GM06990 (cell line): ENCODE measurements at places on chromosomes 2 and 18.

- no peak for DNase-seq
Measured at GRCh38 chr2:60453301-60453700, 100.2 kb downstream of the BCL11A start.

DNA sequence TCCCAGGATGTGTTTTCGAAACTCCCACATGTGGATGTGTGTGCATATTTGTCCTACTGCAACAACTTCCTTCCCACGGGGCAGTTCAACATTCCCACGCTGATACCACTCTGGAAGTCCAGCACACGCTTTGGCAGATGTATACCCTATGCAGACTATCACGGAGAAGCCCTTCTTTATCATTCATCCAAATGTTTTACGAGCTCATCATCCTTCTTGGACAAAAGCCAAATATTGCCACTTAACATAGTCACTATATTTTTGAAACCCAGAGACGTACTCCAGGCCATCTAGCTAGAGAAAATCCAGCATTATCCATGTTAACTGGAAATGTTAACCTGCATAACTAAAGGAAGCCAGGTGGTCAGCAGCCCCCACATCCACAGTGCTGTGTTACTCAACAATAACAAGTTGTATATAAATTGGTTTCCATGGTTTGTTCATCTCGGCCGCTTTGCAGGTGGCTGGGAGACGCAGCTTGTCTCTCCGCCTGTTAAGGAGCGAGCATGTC lies 131.5 kb downstream of the ZNF532 start:
- DNase-seq, result no peak

GRCh38 chr2:195543063-195543462 lies 114.0 kb upstream of the SLC39A10 start:
- DNase-seq, result no peak

DNA sequence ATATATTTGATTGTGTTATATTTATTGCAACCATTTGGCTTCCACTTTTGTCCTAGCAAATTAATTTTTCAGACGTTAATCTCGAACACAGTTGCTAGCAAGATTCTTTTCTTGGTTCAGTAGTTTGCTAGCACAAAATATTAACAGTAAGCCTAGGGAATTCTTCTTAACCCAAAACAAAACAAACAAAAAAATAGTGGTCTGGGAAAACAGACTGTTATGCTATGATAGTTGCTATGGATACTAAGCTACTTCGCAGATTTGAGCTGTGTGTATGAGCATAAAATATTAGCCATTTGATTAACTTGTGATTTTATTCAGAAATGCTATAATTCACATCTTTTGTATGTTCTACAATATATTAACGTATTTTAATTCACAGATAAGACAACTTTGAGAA lies 541.5 kb upstream of the NETO1 start:
- no peak for DNase-seq

GRCh38 chr18:57803103-57803969 lies at the start of gene ATP8B1:
Gene ATP8B1 (minus strand): TSS chr18:57803315. CDS start chr18:57731807, 71,508 bp downstream.
- DNase-seq, result peak; percentile 23

GRCh38 chr2:6986912-6987361 lies 69.7 kb downstream of the RNF144A start:
- no peak for DNase-seq

DNA sequence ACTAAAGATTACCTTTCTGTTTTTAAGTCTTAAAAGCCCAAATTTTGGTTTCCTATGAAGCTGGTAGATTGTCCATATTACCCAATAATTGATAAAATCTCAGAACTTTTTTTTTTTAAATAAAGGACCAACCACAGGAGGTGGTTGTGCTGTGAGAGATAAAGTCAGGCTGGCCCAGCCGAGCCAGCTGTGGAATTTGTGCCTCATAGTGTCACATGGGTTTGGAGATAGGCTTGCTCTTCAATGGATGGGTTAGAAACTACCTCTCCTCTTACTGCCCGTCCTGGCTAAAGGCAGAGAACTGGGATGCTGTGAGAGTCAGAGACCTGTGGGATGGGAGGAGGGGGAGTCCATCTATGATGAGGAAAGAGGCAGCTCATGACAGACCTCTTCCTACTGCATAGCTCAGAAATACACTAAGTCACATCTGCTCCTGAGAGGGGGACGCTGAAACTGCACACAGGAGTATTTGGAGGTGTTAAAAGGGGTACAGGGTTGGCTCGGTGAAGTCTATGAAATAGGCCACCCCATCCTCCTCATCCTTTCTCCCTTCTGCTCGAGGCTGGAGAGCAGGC lies 99.7 kb upstream of the MGAT4A start:
- no peak for DNase-seq

- DNase-seq, result no peak
Measured at GRCh38 chr18:77772177-77772576, 522.5 kb downstream of the GALR1 start.

DNA sequence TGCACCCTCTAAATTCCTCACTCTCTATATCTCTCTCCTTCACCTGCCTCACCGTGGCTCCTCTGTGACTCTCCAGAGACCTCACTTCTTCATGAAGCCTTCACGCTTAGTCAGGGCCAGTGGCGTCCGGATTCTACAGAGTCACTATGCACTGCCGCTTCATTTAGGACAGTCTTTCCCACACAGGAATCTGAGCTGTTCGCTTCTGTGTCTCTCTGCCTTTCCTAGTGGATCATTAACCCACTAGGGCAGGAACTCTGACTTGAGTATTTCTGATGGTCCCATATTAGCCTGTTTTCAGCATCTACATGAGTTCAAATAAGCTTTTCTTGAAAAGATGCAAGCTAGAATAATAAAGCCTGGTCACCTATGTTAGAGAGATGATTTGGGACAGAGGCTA lies 180.2 kb upstream of the DOK6 start:
- DNase-seq, result no peak

- no peak for DNase-seq
Measured at GRCh38 chr18:49274188-49274714, 186.2 kb downstream of the DYM start.

- no peak for DNase-seq
Measured at GRCh38 chr2:209351636-209352035, 72.2 kb upstream of the MAP2 start.

DNA sequence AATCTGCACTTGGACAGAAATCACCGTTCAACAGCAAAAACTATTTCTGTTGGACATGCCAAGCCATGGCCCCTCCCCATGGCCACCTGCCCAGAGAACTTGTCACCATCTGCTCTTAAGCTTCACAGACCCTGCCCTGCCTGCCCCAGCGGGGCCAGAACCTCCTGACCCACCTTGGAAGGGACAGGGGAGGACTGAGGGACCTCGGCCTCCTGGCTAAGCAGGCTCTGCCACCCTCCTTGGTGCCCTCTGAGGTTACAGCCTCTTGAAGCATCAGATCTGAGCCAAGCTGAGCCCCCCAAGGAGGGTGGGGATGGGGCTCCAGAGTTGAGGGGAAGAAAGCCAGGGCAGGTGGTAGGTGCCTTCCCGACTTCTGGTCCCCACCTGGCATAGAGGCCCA lies 6.5 kb downstream of the TEX261 start:
- DNase-seq, result no peak

- DNase-seq, result peak; percentile 21
Measured at GRCh38 chr18:26089293-26090129, 902 bp downstream of the SS18 start.

GRCh38 chr2:64311948-64312621 lies 141.9 kb upstream of the LGALSL start:
- DNase-seq, result no peak

- DNase-seq, result no peak
Measured at GRCh38 chr2:195363496-195363895, 293.5 kb upstream of the SLC39A10 start.

GRCh38 chr2:180562378-180562777 lies 418.0 kb upstream of the UBE2E3 start:
- DNase-seq, result no peak

GRCh38 chr2:54419388-54419787 lies 36.7 kb upstream of the SPTBN1 start:
- DNase-seq, result no peak

- DNase-seq, result no peak
Measured at GRCh38 chr18:60987963-60988362, 345.3 kb upstream of the CDH20 start.

GRCh38 chr2:151520976-151521375 lies 111.3 kb downstream of the RIF1 start:
- no peak for DNase-seq

DNA sequence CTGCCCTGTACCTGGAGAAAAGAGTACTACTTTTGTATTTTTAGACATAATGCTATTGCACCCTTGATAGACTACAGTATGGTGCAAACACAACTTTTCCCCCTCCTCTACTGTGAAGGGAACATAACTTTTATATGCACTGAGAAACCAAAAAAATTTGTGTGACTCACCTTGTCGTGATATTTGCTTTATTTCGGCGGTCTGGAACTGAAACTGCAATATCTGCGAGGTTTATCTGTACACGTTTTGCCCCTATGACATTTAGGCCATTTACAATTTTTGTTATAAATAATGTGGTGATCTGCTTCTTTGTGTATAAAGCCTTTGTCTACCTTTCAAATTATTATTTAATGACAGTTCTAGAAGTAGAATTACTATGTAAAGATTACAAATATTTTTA lies 34.4 kb upstream of the AAK1 start:
- DNase-seq, result no peak

- DNase-seq, result no peak
Measured at GRCh38 chr2:223494496-223494895, 107.7 kb downstream of the SCG2 start.

- DNase-seq, result no peak
Measured at GRCh38 chr18:52278191-52278590, 61.8 kb upstream of the DCC start.
